CD4-positive, alpha-beta T cell treated with Interleukin-12 subunit alpha and Interleukin-12 subunit beta, for 1 hour (primary cell): ENCODE measurements at places on chromosomes 1 and 21.

- no peak for DNase-seq
Observed at GRCh38 chr1:209417761-209418160, 165.8 kb upstream of the CAMK1G start.

GRCh38 chr21:33780631-33781030 is 135.0 kb downstream of the ATP5PO start:
- DNase-seq: no peak

DNA sequence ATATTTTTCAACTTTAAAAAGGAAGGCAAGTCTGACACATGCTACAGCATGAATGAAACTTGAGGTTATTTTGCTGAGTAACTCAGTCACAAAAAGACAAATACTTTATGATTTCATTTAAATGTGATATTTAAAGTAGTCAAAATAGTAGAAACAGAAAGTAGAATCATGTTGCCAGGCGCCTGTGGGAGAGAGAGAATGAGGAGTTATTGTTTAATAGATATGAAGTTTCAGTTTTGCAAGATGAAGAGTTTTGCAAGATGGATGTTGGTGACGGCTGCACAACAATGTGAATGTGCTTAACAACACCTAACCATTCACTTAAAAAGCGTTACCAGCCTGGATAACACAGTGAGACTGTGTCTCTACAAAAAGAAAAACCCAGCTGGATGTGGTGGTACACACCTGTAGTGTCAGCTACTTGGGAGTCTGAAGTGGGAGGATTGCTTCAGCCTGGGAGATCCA is 20.7 kb upstream of the ATP1A1 start:
- DNase-seq: no peak

- DNase-seq: no peak
Observed at GRCh38 chr1:64974288-64974825, 8.0 kb upstream of the JAK1 start.

- no peak for DNase-seq
Observed at GRCh38 chr1:2983706-2984398, 37.4 kb upstream of the ACTRT2 start.

DNA sequence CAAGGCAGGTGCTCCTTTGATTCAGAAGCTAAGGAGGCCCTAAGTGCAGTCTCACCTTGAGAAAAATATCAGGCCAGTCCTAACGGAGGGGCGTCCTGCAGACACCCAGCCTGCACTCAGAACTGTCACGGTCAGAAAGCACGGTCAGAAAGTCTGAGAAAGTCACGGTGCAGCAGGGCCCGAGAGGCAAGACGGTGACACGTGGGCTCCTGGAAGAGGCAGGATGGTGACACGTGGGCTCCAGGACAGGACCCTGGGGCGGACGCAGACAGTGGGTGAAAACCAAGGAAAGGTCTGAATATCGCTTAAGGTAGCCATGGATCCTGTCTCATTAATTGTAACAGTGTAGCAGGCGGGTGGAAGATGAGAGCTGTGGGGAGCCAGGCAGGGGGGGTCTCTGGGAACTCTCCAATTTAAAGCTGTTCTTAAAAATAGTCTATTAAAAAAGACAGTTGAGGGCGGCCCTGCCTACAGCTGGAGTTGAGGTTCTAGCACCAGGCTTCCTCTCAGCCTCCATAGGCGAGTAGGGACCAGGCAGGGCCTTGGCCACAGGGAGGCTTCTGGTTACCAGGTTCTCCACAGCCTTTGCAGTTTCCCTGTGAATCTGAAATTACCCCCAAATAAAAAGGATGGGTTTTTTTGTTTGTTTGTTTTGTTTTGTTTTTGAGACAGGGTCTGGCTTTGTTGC is 65.2 kb downstream of the FAAP20 start:
- no peak for DNase-seq

- peak; percentile 62 for DNase-seq
Observed at GRCh38 chr1:237736372-237737029, 154.2 kb downstream of the ZP4 start.

- DNase-seq: no peak
Observed at GRCh38 chr1:61604684-61605083, 120.3 kb downstream of the TM2D1 start.

DNA sequence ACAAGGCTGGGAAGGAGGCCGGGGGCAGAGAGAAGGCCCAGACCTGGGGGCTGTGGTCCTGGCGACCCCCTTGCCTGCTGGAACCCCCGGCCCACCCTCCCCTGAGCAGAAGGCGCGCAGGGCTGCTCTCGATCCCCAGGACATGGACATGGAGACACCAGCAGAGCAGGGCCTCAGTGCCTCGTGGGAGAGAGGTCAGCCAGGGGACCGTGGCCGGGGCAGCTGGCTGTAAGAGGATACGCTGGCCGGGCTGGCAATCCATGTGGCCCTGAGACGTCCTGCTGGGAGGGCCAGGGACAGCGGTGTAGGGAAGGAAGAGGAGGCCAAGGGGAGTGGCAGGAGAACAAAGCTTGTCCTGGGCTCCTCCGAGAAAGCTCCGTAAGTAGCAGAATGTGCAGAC is 132.2 kb downstream of the CASZ1 start:
- DNase-seq: no peak

DNA sequence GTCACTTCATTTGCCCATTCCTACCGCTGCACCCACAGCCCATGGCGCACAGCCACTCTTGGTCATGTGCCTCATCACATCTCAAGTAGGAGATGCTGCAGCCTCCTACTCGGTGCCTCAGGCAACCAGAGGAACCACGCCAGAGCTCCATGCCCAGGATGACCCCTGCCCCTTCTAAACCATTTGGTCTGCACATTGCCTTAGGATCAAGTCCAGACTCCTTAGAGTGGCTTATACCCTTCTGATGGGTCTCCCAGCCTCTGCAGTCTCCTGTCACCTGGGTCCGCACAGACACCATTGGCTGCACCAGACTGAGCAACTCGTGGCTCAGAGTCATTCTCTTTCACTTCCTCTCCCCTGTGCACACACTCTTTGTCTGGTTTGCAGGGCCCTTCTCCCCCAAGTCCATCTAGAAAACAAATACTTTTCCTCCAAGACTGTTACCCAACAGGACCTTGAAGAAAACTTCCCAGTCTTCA is 2.2 kb upstream of the ADORA3 start:
- DNase-seq: no peak

DNA sequence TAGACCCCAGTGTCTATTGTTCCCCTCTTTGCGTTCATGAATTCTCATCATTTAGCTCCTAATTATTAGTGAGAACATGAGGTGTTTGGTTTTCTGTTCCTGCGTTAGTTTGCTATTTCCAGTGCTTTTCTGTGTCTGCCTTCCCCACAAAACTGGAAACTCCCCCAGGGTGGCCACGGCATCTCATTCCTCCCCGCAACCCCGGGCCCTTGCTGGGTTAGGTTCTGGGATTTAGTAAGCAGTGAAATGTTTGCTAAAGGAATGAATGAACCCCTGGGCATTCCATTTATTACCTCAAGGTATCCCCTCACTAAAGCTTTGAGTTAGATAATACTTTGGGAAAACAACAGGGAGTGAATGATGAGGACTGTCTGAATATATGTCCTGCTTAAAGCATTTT is 142.9 kb downstream of the GLUL start:
- DNase-seq: no peak

DNA sequence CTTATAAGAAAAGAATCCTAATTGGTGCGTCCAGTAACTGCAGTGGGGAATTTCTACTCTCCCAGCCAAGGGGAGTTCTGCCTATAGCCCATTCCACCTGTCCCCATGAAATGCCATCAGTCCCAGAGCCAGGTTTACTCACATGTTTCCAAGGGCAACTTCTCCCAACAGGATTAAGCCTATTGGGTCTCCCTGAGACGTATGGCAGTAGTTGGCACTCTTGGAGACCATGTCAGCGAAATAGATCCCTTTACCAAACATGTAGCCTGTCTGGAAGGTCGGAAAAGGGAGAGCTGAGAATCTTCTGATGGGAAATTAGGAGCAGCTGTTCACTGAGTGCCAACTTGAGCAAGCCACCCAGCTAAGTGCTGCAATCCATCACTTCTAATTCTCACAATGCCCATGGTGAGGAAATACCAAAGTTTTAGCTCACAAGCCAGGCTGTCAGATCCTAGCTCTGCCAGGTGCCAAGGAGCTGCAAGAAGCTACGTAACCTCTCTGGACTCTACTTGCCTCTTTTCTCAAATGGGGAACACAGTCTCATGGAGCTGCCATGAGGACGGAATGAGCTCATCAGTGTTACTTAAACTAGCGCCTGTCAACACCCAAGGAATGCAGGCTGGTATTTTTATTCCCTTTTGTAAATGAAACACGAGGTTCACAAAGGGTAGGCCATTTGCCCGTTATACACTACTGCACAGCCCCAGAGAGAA is 43.9 kb downstream of the PARP1 start:
- DNase-seq: no peak

- DNase-seq: peak; percentile 13
Observed at GRCh38 chr21:43275421-43276211, 106.8 kb downstream of the CRYAA start.
